ENCODE measurements at places on chromosomes 5 and 9.

DNA sequence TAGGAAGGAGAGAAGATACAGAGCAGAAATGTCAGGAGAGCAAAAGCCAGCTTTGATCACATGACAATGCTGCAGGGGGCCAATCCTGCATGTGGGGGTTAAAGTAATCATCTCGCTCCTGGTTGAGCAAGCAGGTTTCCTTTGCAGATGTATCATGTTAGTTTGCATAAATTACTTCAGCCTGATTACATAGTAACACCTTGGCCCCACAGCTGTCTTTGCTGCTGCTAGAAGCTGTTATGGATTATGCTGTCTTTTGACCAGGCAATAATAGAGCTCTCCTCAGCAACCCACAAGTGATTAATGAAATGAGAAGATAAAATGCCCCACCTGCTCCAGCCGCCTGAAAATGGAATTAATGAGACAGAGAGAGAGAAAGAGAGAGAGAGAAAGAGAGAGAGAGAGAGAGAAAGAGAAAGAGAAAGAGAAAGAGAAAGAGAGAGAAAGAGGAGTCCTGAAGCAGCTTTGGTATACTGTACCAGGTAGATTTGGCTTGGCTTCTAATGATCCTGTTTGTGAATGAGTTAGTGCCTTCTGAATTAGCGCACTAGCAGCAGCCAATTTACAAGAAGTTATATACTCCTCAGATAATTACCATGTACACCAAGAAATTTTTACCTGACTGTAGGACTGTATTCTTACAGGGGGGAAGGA, 174.3 kb upstream of the RORB start:
- no peak for DNase-seq

GRCh38 chr9:137446851-137447471, 5.8 kb upstream of the ENTPD8 start:
- no peak for DNase-seq

GRCh38 chr5:137176126-137176525, 323.0 kb downstream of the SPOCK1 start:
- DNase-seq = no peak

GRCh38 chr5:168114444-168115017, 176.9 kb upstream of the WWC1 start:
- no peak for DNase-seq

- no peak for DNase-seq
Measured at GRCh38 chr5:14297697-14298096, 154.6 kb downstream of the TRIO start.

GRCh38 chr5:178533136-178533535, 57.1 kb downstream of the COL23A1 start:
- no peak for DNase-seq

GRCh38 chr9:137160716-137161557, 8.9 kb downstream of the LRRC26 start:
- no peak for DNase-seq

- peak; percentile 54 for DNase-seq
Measured at GRCh38 chr5:69217548-69218526, 16.8 kb upstream of the CDK7 start.

DNA sequence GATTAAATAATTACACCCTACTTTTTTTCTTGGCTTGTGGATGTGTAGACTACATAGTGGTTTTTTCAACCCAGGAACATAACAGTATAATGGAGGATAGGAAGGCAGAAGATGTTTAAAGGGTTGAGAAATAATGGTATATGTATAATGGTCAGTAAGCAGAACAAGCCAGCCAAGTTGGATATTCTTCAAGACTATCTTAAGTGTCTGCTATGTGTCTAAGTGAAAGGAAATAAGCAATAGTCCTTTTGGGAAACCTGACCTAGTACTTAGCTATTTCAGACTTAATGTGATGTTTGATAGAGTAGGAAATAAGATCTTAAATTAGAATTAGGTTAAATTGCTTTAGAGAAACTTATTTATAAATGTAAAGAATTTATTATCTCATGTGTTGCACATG, 85.7 kb downstream of the PTPDC1 start:
- no peak for DNase-seq

DNA sequence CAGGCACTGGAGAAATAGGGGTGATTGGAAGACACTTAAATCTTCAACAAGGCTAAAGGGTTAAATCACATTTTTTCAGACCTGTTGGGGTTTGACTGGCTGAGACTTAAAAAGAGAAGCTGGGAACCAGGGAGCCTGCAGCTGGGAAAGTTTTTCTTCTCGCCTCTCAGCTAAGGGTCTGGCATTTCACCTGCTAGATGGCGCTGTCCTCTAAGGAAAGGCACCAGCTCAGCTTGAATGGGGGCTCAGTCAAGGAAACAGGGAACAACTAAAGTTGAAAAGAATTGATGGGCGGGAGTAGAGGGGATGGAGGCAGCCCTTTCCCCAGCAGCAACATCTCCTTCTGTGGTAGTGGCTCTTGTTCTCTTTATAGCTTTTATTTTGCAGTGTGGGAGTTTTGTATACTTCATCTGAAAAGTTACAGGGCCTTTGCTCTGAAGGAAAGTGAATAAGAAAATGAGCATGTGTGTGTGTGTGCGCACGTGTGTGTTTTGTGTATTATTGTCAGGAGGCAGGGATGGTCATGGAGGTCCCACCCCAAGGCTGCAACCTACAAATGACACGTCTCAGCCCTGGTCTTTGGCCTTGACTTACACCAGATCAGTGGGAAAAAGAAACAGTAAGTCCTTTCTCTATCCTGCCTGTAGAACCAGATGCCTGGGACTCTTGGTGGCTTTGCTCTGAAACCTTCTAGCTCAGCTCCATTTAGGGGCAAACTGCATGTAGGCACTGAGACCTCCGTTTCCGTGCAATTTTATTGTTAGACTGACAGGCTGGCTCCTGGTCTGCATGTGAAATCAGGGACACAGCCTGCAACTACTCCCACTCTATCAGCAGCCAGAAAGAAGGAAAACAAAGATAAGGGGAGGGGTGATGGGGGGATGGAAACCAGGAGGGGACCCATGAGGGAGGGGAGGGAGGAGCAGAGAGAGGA, 316.2 kb upstream of the CLINT1 start:
- peak; percentile 8 for DNase-seq

DNA sequence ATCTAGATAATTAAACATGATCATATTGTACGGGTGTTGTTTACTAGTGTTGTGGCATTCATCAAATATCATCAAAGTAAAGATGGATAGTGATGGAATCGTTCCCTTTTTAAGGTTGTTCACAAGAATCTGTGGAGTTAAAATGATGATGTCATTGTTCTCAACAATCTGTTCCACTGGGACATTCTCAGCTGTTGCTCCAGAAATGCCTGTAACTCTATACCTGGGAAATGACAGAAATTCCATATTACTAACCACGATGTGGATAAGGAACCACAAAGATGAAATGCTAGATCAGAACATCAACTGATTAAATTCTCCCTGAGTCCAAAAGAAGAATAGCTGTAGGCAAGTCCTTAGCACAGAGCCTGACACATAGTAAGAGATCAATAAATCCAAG, 38.0 kb downstream of the RIGI start:
- DNase-seq = no peak

DNA sequence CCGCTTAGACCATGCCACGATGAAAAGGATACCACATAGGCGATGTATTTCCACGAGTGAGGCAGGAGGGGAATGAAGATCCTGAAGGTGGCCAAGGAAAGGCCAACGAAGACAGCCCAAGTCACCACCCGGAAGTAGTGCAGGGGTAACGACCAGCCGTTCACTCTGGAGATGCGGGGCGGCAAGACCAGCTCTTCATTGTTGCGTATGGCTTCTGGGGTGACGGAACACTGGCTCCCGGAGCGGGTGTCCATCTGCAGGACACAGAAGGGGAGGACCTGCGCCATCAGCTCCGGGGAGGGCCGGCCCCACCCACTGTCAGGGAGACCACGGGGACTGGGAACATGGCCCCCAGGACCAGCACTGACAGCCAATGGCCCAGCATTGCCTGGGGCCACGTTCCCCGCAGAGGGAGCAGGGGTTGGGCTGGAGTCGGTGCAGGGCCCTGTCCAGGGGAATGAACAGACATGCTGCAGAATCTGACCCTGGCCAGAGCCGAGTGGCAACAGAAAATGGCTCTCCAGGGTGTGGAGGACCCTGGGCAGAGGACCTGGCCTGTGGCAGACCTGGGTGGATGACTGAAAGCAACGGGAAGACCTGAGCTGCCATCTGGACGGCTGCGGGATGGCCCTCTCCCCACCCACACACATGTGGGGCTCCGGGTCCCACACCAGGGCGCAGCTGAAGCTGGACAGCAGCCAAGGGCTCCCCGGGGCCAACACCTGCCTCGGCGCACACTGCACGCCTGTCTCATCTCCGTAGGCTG, 17.7 kb downstream of the ZDHHC11B start:
- no peak for DNase-seq

DNA sequence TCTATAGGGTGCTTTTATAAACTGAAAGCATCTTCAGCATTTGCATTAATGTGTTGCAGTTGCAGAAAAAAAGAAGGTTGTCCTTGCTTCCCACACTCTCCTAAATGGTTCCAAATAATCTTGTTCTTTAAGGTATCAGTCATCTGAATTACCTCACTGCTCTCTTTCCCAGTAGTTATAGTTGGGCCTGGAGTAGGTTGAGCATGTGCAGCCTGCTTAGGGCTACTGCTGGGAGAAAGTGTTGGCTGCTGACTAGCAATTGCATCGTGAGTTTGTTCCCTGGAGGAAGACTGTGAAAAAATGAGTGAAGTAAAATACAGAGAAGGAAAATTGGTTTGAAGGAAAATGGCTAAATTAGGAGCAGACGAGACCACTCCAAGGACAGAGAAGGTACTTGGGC, 74.5 kb downstream of the PRR16 start:
- DNase-seq = no peak

DNA sequence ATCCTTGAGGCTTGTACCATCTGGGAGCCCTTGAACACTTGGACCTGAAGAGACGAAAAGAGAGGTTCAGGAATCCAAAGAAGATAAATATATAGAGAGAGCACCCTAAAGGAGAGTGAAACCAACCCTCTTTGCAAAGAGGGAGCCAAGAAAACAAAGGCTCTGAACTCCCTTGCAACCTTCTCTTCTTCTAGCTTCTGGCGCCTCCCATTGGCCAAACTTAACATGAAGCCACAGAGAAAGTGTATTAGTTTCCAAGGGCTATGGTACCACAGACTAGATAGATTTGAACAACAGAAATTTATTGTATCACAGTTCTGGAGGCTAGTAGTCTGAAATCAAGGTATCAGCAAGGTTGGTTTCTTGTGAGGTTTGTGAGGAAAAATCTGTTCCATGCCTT, 175.1 kb downstream of the HCN1 start:
- DNase-seq = peak; percentile 79

GRCh38 chr5:10111571-10111970, 138.1 kb downstream of the ATPSCKMT start:
- no peak for DNase-seq

GRCh38 chr5:87260604-87261192, 7.0 kb upstream of the RASA1 start:
- DNase-seq = no peak

DNA sequence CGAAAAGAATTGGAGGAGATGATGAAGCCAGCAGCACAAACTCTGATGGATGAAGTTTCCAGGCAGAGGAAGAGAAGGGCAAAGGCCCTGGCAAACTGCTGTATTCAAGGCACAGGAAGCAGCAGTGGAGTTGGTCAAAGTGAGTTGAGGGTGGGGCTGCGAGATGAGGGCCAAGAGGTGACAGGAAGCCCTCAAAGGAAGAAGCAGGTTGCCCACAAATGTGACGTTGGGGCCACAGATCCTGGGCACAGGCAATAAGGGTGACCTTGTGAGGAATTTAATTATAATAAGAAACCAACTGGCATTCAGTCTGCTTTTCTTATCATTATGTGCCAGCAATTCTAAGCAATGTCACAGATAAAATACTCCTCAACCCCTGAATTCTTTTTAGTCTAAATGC, 261.8 kb downstream of the CTNND2 start:
- DNase-seq = no peak

GRCh38 chr9:72691671-72692070, 170.3 kb downstream of the TMC1 start:
- no peak for DNase-seq
